ENCODE measurements at places on chromosomes 1 and 21.

- DNase-seq = no peak
These were observed 96.1 kb downstream of the TEX35 start for GRCh38 chr1:178609015-178609414.

DNA sequence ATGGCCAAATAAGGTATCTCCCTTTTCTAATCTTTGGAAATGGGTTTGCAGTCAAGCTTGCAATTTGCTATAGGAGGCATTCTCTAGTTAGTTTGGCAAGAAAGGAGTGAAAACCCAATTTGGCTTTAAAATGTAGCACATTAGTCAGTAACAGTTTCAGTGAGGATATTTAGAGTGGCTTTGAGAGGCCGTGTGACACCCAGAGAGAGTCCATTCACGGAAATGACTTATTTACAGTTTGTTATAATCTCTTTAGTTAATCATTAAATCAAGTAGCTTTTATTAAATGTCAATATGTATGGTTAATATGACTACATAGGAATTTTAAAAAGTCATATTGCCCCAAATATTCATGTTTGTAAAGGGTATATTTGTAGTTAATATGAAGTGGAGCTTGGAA, 9.6 kb downstream of the ZBTB18 start:
- no peak for DNase-seq

DNA sequence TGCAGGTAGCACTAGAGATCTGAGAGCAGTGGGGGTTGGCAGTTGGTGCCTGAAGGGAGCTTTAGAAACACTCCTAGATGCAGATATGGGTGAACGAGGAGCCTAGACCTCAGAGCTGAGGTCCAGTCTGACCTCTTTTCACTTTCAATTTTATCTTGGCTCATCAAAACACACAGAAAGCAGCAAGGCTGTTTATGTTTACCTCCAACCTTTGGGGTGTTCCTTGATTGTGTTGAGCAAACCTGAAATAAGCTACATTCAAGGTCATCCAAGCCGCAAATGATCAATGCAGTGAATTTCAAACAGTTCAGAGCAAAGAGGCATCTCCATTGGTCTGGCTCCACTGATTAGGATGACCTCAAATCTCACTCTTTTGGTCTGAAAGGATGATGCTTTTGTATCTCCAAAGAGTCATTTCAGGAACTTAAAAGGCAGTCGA, 1.3 kb downstream of the LY9 start:
- DNase-seq = no peak

GRCh38 chr1:240285540-240285939, 193.9 kb downstream of the FMN2 start:
- DNase-seq = no peak

- no peak for DNase-seq
These were observed 27.2 kb upstream of the FAM3B start for GRCh38 chr21:41289431-41289830.

DNA sequence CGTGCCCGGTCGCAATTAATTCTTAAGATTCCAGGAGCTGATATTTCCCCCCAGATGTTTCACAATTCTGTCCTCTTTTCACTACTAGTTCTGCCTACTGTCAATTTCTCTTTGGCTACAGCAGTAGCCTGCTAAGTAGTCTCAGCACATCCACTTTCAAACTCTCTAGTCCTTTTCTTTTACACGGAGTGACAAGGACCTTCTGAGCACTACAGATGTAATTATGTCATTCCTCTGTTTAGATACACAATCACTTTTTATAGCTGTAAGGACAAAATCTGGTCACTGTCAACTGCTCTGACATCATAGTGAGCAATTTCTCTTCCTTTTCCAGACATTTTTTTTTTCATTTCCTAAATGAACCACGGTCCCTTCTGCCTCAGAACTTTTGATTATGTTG, 421.7 kb upstream of the CHRM3 start:
- DNase-seq = no peak

DNA sequence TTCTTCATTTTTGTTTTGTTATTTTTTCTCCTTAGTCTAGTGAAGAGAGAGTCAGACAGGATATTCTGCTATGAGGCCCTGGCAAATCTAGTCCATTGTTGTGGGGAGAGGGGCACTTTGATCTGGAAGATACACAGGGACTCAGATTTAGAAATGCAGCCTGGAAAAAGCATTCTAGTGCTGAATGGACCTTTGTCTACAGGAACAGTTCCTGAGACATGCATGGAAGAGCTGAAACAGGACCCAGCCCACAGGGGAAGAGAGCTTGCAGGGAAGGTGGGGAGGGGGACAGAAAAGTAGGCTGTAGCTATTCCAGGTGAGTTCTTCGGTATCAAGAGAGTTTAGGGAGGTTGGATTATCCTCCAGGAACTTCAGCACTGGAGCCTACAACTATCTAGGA, 98.5 kb downstream of the AKT3 start:
- no peak for DNase-seq

GRCh38 chr1:55127827-55128343, 87.3 kb downstream of the USP24 start:
- peak; percentile 11 for DNase-seq

DNA sequence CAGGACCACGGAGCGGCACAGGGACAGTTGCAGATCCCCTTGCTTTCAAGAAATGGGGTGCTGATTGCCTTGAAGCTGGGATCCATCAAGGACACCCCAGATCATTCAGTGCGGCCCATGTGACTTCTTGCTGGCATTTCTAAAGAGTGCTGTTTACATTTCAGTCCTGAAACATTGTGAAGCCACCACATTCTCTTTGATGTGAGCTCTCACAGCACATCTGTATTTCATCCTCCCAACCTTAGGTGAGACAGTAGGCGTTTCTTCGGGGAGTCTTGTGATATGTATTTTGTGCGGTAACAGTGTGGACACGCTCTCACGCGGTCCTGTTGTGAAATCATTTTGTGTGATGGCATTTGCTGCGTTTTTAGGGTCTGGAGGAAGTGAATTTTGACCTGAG, 57.2 kb downstream of the CACHD1 start:
- no peak for DNase-seq

GRCh38 chr1:115630342-115630741, 11.4 kb upstream of the VANGL1 start:
- DNase-seq = no peak

- DNase-seq = peak; percentile 30
These were observed at the start of gene MTARC2 for GRCh38 chr1:220748089-220748934. Gene MTARC2, plus strand, starts transcription at chr1:220748322. Its CDS starts 210 bp downstream, at chr1:220748532.

- no peak for DNase-seq
These were observed 565.2 kb upstream of the ADAMTS5 start for GRCh38 chr21:27532076-27532475.

- no peak for DNase-seq
These were observed 11.9 kb downstream of the RCSD1 start for GRCh38 chr1:167641786-167642500.

DNA sequence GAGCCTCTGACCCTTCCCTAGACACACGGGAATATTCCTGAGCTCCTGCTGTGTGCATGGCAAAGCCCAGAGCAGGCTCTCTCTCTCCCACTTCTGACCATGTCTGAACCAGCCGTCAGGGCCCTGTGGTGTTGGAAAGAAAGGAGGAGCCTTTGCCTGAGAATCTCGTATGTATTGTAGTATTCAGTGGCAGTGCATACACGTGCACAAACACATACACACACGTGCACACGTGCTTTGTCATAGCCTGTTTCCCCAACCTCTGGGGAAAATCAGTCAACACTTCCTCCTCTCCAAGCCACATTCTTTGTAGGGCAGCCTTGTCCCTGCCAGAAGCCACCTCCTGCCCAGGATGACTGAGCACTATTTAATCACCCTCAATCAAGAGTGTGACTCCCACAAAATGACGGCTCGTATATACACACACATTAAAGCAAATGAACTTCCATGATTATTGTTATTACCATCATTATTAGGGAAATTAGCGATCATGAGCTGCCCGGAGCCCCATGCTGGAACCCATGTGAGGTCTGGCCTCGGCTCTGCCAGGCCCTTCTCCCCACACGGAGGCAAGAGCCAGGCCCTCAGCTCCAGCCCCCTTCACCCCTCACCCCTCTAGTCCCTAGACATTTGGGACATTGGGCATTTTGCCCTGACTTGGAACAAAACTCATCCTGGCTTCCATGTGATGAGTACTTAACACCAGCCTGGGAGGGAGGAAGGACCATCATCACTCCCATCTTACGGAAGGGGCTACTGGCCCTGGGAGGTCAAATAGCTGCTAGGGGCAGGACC, 331.9 kb downstream of the NPHP4 start:
- no peak for DNase-seq

DNA sequence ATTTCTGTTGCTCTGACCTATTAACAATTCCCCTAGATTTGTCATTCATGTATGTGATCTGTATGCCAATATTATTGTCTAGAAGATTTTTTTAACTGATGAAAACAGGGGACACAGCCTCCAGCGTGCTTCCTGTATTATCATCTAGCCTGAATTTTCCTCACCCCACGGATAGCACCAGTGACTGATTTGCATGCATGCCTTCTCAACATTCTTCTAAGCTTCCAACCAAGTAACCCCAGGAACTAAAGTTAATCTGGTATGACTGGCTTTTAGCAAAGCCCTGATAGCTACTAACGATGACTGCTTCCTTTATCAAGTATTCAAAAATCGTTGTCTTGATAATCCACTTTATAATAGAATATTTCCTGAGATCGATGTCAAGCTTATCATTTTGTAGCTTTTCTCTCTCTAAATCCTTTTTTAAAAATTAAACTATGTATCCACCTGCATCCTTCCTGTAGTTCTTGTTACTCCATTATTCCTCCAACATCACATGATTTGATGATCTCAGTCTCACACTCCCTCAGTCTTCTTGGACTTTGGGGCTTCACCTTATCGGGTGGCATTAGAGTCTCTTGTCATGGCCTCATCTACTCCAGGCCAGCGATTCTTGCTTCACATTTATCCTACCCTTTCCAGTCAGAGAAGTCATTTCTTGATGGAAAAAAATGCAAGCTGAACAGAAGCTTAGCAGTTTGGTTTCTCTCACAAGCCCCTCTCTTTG, 19.0 kb downstream of the BCAR3 start:
- no peak for DNase-seq

DNA sequence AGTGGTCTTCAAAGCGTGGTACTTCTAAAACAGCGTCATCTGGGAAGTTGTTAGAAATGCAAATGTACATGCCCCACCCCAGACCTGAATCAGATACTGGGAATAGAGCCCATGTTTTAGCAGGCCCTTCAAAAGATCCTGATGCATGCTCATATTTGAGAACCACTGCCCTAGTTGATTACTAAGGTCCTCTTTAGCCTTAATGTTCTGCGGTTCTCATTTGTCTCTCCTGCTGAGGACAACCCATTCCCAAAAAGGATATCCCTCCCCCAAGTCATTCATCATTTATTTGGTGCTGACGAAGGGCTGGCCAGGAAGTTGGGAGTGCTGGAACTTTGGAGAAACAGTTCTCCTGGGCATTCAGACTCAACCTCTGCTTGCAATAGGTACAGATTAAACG, 92.4 kb upstream of the RALGPS2 start:
- DNase-seq = no peak

GRCh38 chr1:77412820-77413530, 131.2 kb downstream of the AK5 start:
- no peak for DNase-seq

DNA sequence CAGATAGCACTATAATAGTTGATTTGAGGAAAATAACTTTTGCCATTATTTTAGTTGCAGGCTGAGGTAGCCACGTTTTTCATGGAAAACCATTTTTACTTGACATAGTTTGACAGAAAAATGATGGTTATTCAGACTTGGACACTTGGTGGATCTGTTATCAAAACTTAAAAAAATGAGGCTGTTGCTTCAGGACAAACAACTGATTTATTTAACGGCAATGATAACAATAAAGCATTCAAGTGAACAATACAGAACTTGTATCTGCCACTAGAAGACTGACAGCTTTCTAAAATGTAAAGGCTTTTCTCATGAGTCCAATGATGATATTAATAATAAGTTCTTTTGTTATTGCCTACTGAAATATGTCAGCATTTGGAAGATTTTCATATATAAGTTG, 322.9 kb downstream of the BRINP3 start:
- DNase-seq = no peak

GRCh38 chr1:24528744-24529143, 26.1 kb downstream of the RCAN3 start:
- no peak for DNase-seq

DNA sequence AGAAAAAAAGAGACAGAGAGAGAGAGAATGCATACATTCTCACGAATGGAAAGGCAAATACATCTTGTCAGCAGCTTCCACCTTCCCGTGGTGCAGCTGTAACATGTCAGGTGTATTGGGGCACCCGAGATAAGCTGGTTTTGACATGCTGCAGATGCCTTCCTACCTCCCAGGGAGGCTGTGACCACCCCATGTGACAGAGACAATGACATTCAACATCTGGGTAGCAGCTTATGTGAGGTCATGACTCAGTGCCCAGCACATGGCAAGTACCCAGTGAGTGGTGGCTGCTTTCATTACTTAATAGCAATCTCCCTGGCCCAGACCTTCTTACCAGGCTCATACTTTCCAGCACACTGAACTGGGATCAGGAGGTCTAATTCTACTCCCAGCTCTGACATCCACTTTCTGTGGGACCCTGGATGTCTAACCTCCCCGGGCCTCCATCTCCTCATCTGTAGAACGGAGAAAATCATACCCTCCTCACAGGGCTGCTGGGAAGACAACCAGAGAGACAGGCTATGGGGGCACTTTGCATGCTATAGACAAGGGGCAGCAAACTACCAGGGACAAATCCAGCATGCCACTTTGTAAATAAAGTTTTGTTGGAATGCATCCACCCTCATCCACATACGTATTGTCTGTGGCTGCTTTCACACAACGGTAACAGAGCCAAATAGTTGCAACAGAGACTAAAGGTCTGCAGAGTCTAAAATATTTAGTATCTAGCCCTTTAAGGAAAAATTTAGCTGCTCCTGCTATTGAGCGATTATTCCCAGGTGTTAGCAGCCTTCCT, 38.5 kb upstream of the ZBTB40 start:
- DNase-seq = no peak

- no peak for DNase-seq
These were observed 49.9 kb downstream of the TGFB2 start for GRCh38 chr1:218394989-218395388.

- DNase-seq = no peak
These were observed 73.0 kb upstream of the IFFO2 start for GRCh38 chr1:19029191-19030085.

DNA sequence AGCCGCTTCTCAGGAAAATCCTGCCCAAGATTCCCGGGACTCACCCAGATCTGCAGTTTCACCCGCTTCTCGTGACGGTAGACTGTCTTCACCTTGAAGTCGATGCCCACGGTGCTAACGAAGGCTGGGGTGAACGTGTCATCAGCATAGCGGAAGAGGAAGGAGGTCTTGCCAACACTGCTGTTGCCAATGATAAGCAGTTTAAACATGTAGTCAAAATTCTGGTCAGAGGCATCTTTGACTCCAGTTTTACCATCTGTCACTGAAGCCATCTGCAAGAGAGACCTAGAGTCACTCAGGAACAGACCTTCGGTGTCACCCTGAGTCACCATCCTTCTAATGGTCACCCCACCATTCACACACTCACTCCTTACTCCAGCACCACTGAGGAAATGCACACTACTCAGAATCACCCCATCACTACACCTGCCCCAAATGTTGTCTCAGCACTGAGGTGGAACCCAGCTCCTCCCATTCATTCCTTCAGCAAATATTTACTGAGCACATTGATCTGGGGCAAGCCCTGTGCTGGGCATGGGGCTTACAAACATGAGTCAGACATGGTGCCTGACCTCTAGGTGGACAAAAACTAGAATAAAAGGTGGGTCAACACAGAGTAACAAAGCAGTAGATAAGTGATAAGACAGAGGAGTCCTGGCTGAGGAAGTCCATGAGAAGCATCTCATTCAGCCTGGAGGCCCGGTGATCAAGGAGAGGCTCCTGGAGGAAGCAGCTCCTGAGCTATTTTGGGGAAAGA, 13.5 kb downstream of the RAB3B start:
- DNase-seq = no peak
